ENCODE measurements at places on chromosomes 16 and 17. TPM values are rescaled to one million over a fixed set of nuclear protein-coding genes. Genes with fewer than 3 reads are reported as not detected.
A peak's percentile ranks its signal among the peaks of the same experiment; 100 is the strongest.

The FBXW10 gene
- total RNA-seq, result not detected

The C1QTNF8 gene
- total RNA-seq, result not detected

The ITGA2B gene
- 0.14 TPM for total RNA-seq

The SPNS1 gene
- total RNA-seq, result 29.9 TPM

GRCh38 chr16:66923247-66923731 is 2.0 kb downstream of the RRAD start:
- DNase-seq, result no peak

GRCh38 chr16:85200471-85201278 is 88.4 kb upstream of the CIBAR2 start:
- DNase-seq, result no peak

- DNase-seq, result peak; percentile 92
Observed at GRCh38 chr16:27235055-27235937, 32.0 kb downstream of the KDM8 start.

GRCh38 chr16:66250686-66251431 is 115.6 kb upstream of the CDH5 start:
- peak; percentile 48 for DNase-seq

DNA sequence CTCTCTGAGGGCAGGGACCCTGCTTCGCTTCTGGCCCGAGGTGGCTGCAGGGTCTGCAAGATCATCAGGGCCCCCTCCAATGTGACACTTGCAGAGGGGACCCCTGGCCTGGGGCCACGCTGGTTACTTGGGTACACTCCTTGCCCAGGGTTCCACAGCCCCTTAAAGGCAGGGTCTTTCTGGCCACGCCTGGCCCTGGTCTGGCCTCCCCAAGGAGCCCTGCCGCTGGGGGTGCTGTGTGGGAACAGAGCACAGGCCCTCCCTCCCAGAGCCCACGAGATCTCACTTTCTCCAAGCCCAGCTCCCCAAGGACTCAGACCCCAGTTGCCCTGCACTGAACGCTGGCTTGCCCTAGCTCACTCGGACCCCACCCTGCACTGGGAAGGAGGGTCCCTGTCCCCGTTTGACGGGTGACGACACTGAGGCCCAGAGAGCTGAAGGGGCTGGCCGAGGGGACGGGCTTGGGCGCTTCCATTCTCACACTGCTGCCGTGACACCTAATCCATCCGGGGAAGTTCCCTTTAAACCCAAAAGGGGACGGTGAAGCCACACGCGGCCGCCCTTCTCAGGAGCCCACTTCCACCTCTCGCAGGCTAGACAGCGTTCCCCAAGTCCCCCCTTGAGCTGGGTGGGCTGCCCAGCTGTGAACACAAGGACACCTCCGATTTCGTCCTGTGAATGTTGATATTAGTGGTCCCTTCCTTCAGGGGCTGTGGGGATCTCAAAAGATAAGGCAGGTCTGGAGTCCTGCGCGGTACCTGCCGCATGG is 26.9 kb upstream of the OSGIN1 start:
- DNase-seq, result no peak

DNA sequence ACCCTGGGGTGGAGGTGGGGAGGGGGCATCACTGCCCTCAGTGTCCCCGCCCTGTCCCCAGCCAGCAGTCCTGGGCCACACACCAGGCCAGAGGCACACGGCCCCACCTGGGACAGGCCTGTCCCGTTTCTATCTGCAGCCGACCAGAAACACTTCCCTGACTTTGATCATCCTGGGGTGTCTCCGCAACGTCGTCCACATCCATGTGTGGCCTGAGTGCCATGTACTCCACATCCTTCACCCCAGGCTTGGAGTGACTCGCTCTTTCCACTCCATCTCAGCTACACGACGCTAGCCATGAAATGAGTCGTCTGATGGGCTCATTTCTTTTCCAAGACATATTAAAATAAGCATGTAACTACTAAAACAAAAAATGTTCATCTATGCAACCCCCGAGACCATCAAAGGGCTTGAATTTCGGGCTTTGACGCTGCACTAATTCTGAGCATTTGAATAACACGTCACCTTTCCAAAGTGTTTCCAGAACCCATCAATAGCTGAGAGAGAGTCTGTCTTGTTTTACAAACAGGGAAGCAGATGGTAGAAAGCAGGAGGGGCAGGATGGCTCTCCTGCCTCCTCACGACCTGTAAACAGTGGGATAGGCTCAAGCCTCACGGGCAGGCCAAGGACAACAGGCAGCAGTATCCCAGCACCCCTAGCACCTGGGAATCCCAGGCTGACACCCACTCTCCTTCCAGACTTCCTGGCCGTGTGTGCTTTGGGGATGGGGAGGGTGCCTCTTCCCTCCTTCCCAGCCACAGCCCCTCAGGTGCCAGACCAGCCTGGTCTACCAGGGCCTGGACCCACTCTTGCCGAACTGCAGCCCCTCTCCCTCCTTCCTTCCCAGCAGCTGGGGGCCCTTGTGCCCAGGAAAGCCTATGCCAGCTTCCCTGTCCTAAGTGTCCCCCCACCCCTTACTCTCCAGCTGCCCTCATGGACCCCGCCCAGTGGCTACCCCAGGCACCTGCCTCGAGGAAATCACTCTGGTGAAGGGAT is 20.0 kb upstream of the RASD1 start:
- DNase-seq, result no peak

- peak; percentile 82 for DNase-seq
Observed at GRCh38 chr16:14486520-14487303, 143.3 kb downstream of the PARN start.

DNA sequence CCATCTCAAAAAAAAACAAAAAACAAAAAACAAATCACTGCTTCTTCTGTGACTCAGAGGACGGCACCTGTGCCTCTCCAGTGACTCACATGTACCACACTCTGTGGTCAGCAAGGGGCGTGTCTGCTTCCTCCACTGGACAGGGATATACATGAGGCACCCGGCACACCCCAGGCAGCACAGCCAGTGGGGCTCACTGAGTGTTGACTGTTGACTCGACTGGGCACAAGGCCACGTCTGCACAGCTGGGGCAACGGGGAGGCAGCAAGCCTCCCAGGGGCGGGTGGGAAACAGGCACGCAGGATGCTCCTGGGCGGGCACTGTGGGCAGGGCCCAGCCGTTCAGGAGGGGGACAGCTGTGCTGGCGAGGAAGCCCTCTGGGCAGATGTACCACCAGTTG is 64.1 kb downstream of the TIMM22 start:
- peak; percentile 54 for DNase-seq
